ENCODE measurements at places on chromosomes 5 and 9.

GRCh38 chr5:194102-194501, 2.8 kb downstream of the LRRC14B start:
- no peak for DNase-seq

DNA sequence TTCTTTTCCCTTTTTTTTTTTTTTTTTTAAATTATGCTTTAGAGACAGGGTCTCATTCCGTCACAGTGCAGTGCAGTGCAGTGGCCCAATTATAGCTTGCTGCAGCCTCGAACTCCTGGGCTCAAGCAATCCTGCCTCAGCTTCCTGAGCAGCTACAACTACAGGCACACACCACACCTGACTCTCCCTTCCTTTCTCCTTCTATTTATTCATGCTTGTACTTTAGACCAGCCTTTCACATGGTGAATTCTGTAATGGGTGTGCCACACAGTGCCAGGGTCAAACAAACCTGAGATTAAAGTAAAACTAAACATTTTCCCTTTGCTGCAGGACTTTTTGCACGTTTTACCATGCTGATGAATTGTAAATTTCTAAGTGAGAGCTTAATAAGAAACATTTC, 8.0 kb downstream of the SH3RF2 start:
- no peak for DNase-seq

DNA sequence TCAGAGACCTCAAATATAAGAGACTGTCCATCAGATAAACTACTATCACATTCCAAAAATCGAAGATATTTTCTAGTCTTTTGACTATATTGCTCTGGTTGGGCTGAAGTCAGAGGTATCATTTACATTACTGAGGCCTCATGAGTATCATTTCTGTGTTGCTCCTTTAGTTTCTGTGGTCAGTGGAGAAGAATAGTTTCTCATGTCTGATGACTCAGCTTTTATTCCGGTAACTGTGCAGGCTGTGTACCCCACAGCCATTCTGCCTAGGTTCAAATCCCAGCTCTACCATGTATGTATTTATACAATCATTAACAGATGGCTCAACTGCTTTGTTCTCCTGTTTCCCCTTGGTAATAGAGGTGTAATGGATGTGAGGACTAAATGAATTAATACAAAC, 179.3 kb downstream of the ALDH1A1 start:
- no peak for DNase-seq

GRCh38 chr5:22787807-22788206, 65.3 kb downstream of the CDH12 start:
- DNase-seq = no peak

- peak; percentile 69 for DNase-seq
Measured at GRCh38 chr5:39570403-39571027, 145.7 kb upstream of the DAB2 start.

- DNase-seq = no peak
Measured at GRCh38 chr9:120474591-120475243, 105.2 kb downstream of the CDK5RAP2 start.

DNA sequence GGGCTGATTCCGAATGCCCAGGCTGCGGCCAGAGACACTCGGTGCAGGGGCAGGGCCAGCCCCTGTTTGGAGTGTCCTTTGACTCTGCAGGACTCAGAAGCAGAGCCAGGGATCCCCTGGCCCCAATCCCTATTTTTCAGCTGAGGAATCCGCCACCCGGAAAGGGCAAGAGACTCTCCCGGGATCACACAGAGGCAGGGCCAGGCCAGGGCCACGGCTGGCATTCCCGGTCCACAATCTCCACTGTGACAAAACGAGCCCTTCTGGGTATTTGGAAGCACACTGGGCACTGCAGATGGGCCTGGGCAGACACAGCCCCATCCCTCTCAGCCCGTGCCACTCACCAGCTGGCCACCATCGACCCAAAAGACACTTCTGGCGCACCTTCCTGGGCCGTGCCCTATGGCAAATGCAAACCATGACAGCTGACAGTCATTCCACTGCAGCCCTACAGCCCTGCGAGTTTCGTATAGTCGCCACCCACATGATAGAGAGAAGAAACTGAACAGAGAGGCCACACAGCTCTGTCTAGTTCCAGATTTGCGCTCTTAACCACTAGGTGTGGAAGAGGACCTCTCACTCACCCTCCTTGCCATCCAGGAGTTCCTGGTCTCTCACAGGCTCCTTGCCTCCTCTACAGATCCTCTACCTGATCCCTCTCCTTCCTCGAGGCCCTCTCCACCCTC, 13.3 kb downstream of the NR5A1 start:
- DNase-seq = no peak

- no peak for DNase-seq
Measured at GRCh38 chr5:123805300-123805699, 293.3 kb downstream of the CSNK1G3 start.

- no peak for DNase-seq
Measured at GRCh38 chr9:91557327-91557726, 133.7 kb upstream of the NFIL3 start.

DNA sequence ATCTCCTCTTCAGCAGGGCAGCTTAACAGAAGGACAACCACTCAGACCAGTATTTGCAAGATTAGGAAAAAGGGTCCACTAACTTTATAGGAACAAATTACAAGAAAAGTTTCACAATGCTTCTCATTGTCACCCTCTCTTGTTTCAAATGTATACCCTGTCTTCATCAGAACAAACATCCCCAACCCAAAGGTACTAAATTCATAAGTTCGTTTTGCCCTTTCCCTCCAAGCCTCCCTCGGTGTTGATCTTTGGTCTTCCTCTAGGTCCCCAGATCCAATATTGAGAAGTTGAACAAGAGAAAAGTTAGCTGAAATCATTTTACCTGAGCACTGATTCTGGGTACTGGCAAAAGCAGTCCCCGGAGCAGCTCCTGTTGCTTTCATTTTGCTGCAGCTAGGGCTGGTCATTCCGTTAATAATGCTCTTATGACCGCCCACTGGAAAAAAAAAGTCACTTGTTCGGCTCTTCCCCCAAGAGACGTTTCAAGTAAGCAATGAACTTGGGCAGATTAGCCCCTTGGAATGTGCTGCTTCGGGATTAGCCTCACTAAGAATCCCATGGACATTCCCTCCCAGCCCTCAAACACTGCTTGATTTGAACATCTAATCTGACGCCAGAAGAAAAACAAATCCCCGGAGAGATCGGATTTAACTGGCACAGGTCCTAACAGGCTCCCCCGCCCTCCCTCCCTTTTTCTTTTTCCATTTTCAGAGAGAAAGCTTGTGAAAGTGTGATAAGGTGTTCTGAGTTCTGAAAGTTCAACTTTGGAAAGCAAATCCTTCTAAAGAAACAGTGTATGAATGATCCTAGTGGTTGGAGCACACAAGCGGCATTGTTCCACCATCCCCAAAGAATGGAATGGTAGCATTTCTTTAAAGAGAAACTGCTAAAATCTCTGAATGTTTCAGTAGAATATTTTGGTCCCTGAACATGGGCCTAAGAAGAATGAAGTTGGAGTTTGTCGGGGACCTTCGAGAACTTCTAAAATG, 252.5 kb downstream of the TRPM3 start:
- DNase-seq = no peak

GRCh38 chr9:107285286-107285685, 2.2 kb downstream of the RAD23B start:
- no peak for DNase-seq

GRCh38 chr5:127294829-127295228, 4.2 kb downstream of the MEGF10 start:
- DNase-seq = no peak

- DNase-seq = peak; percentile 8
Measured at GRCh38 chr9:76373173-76373783, 20.9 kb downstream of the RFK start.

DNA sequence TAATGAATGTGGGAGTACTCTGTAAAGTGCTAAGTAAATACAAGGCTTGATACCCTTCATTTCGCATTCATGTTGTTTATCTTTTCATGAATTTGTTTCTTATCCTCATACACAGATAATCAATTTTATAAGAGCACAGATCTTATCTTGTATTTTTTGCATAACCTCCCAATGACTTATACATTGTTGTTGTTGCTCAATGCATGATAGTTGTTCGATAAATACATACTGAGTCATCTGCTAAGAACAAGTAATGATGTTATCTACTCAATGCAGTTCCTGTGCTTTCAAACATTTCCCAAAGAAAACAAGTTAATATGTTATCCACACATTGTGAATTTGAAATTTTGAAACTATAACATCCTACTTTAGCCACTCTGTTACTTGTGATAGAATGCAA, 60.7 kb downstream of the TAF11L14 start:
- no peak for DNase-seq

GRCh38 chr9:136562746-136563495, 17.1 kb upstream of the NOTCH1 start:
- no peak for DNase-seq

DNA sequence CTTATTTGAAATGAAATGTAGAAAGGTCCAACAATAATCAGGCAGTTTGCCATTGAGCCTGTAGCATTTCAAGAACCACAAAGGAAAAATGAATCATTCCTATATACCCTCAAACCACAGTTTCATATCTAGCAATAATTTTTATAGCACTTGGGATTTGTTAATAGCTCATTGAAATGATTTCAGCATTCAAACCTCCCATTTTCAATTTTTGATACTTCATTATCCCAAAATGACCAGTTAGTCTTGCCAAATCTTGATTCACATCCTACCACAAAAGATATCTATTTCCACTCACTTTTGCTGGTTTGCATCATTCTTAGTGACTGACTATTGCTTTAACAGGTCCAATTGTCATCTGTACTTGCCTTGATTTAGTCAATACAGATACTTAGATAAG, 790.1 kb downstream of the TLE1 start:
- DNase-seq = peak; percentile 50

- DNase-seq = no peak
Measured at GRCh38 chr5:1508659-1509290, 15.0 kb downstream of the LPCAT1 start.

- no peak for DNase-seq
Measured at GRCh38 chr9:106890608-106891007, 27.6 kb downstream of the ZNF462 start.

GRCh38 chr9:6715755-6716643, 41.8 kb upstream of the KDM4C start:
- no peak for DNase-seq

- no peak for DNase-seq
Measured at GRCh38 chr5:120717381-120717780, 253.3 kb downstream of the PRR16 start.

GRCh38 chr5:54663866-54664265, 146.3 kb downstream of the SNX18 start:
- peak; percentile 85 for DNase-seq

- no peak for DNase-seq
Measured at GRCh38 chr9:107170801-107171200, 112.3 kb upstream of the RAD23B start.

GRCh38 chr5:94375801-94376200, 242.6 kb downstream of the KIAA0825 start:
- peak; percentile 19 for DNase-seq

DNA sequence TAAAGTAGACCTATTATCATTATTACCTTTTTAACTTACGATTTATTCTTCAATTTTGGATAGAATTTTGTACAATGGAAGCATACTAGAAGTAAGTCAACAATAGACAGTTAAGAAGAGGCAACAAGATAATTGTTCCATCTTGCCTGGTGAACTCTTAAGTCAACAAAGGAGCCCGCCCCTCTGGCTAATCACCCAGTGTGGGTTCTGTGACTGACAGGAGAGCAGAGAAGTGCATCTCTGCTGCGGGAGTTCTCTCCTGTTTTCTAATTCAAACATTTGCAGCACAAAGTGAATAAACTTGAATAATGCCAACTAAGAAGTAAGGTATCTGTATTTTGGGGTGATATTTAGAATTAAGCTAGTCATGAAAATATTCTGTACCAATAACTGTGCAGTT, 6.7 kb upstream of the ISL1 start:
- DNase-seq = no peak

GRCh38 chr5:67090593-67090992, 106.0 kb downstream of the CD180 start:
- DNase-seq = no peak

DNA sequence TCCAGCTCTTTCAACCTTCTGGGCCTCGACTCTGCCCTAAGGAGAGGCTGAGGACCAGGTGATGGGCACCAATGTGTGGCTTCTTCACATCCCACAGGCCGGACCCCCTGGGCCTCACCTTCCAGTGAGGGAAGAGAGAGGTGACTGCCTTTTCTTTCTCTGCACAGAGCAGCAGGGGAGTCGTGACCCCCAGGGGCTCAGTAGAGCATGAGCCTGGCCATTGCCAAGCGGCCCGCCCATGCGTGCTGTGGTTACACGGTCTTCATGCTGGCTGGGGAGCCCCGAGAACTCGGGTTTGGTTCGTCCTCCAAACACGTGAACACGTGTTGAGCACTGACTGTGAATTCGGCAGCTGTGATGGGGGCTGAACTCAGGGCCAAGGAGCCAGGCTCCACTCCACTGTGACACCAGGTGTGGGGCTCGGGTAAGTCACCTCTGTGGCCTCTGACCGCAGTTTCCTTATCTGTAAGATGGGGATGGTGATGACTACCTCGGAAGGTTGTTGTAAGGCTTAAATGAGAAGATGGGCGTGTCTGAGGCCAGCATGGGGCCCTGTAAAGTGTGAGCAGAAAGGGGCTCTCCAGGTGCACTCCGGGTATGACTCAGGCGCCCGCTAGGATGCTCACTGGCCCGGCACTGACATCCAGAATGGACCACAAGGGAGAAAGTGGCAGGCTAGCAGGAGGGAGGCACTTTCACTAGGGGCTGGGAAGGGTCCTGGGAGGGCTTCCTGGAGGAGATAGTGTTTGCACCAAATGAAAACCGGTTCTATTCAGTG, 13.4 kb upstream of the GRHPR start:
- no peak for DNase-seq

Data from ELR (cell line).